Retina (tissue), 1 donor: ENCODE measurements at places on chromosomes 6 and 20.
A peak's percentile ranks its signal among the peaks of the same experiment; 100 is the strongest.

GRCh38 chr6:82779041-82779440 lies 286.6 kb downstream of the UBE3D start:
- peak; percentile 57 for DNase-seq

- no peak for DNase-seq
These were observed 33.8 kb upstream of the LCA5 start for GRCh38 chr6:79571030-79571367.

- DNase-seq = no peak
These were observed 39.4 kb downstream of the HNF4A start for GRCh38 chr20:44394702-44395460.

- no peak for DNase-seq
These were observed 110.3 kb downstream of the CARMIL1 start for GRCh38 chr6:25389471-25389870.

- no peak for DNase-seq
These were observed 21.2 kb upstream of the BHLHE23 start for GRCh38 chr20:63027922-63028389.

DNA sequence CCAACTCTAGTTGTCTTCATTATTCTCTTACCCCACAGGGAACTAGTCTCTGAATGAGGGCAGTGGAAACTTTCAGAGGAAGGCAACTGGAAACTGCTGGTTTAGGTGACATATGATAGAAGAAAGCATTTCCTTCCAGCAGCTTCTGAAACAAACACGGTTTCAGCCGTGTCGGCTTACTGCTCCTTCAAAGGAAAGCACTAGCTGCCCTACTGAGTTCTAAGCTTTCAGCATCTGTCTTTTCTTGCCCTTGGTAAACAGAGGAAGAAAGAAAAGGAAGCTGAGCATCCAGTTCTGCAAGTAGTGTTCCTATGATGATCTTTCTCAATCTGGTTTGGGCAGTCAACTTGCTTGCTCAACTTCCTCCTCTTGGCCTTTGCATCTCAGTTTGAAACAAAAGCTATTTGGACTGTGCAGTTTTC lies 117.5 kb upstream of the CEP85L start:
- no peak for DNase-seq

- no peak for DNase-seq
These were observed 930.8 kb downstream of the TFAP2A start for GRCh38 chr6:9484091-9484490.

DNA sequence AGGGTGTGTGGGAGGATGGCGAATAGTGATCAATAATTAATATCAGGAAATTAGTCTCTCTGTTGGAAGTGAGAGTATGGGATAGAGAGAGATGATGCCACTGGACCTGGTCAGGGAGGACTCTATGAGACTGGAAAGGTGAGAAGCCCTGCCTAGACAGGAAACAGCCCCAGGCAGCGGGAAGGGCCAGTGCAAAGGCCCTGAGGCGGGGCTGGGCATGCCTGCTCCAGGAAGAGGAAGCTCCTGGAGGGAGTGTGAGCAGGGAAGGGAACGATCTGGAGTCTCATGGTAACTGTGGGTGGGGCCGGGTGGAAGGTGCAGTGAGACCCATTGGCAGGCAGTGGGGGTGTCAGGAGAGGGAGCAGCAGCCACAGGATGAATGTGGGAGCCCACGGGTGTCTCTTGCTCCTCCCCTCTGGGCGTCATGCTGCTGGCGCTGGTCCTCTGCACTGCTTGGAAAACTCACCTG lies 1.8 kb upstream of the CST3 start:
- DNase-seq = no peak

GRCh38 chr6:63561288-63561687 lies 11.0 kb upstream of the LOC128125822 start:
- DNase-seq = no peak

DNA sequence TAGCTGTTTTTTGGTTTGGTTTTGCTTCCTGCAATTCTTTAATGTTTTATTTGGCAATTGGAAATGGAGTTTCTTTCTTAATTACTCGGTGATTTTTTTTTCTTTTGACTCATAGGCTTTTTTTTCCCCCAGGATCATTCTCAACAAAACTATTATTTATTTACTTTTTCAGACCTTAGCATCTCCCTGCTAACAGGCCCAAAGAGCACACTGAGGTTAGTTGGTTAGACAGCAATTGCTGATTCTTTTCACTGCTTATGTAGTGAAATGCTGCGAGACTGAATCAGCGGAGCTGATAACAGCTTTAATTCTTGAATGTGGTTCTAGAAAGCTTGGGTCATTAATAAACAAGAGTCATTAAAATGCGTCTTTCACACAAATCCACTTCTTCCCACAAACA lies 79.1 kb upstream of the ZFP64 start:
- no peak for DNase-seq

GRCh38 chr6:141103246-141103645 lies 1029.5 kb upstream of the GJE1 start:
- DNase-seq = no peak

GRCh38 chr20:21323640-21324039 lies 20.5 kb downstream of the XRN2 start:
- DNase-seq = no peak

DNA sequence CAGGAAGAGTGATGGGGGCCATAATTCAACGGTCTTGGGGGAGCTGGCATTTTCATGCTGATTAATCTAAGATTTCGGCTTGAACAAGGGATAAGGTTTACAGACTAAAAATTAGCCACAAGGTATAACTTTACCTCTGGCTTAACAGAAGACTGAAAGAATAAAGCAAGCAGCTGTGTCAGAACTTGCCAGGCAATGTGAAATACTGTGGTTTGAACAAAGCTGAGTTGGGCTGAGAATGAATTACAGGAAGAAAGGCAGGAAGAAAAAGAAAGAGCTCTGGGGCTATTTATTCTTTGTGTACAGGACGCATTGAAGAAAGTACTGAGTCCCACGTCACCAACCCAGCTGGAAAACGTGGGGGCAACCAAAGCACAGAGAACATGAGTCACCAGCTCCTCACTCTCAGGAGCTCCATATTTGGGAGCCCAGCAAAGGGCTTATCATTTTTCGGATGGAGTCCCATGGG lies 121.5 kb upstream of the NEDD9 start:
- no peak for DNase-seq

- no peak for DNase-seq
These were observed 14.5 kb downstream of the SS18L1 start for GRCh38 chr20:62158088-62158400.

DNA sequence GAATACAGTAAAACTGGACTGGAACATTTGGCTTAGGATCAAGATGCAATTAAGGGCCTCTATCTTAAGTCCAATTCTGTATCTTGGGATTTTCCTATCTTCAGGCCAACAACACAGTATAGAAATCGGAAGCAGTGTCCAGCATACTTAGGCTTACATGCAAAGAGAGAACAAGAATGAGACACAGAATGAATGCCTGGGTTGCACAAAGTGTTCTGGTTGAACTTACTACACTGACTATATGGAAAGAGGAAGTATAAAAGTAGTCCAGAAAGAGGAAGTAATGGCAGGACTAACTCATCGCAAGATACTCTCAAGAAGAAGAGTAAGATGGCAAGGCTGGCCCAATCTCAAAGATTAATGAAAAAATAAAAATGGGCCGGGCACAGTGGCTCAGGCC lies 87.6 kb downstream of the BTBD9 start:
- no peak for DNase-seq

DNA sequence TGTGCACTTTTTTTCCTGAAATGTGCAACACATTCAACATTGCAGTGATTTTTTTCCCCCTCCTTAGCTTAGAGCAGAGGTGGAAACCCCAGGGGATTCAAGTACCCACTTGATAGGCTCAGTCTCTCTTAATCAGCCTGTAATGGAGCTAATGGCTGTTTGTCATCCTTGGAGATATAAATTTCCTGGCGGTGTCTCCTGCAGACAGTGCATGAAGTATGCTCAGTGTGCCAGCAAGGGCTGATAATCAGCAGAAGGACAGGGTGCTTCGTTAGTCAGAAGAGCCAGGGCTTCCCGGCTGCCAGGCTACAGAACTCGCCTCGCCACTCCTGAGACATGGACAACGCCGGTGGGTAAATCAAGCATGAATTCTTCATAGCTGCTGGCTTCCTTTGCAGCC lies 69.8 kb upstream of the PHACTR2 start:
- peak; percentile 72 for DNase-seq

- no peak for DNase-seq
These were observed 479 bp downstream of the SLC39A7 start for GRCh38 chr6:33201147-33201545.

DNA sequence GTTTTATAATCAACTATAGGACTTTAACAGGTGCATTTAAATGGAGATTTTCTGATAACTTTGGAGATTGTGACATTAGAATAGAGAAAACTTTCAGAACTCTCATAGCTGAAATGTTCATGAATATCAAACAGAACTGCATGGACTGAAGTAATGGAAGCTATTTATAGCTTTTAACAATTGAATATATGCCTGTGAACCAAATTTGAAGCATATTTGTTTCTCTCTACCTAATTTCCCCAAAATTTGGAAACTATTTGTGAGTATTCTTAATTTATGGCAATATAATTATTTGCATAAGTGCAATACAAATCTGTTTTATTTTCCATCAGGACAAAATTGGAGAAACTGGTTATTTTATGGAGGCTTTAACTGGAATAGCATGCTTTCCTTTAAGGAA lies 96.6 kb downstream of the PLG start:
- DNase-seq = no peak

GRCh38 chr6:4814212-4814611 lies 38.0 kb downstream of the CDYL start:
- no peak for DNase-seq

- DNase-seq = no peak
These were observed 230.7 kb upstream of the MARCKS start for GRCh38 chr6:113626475-113626874.

GRCh38 chr6:52745764-52746201 lies 17.5 kb downstream of the GSTA2 start:
- no peak for DNase-seq

DNA sequence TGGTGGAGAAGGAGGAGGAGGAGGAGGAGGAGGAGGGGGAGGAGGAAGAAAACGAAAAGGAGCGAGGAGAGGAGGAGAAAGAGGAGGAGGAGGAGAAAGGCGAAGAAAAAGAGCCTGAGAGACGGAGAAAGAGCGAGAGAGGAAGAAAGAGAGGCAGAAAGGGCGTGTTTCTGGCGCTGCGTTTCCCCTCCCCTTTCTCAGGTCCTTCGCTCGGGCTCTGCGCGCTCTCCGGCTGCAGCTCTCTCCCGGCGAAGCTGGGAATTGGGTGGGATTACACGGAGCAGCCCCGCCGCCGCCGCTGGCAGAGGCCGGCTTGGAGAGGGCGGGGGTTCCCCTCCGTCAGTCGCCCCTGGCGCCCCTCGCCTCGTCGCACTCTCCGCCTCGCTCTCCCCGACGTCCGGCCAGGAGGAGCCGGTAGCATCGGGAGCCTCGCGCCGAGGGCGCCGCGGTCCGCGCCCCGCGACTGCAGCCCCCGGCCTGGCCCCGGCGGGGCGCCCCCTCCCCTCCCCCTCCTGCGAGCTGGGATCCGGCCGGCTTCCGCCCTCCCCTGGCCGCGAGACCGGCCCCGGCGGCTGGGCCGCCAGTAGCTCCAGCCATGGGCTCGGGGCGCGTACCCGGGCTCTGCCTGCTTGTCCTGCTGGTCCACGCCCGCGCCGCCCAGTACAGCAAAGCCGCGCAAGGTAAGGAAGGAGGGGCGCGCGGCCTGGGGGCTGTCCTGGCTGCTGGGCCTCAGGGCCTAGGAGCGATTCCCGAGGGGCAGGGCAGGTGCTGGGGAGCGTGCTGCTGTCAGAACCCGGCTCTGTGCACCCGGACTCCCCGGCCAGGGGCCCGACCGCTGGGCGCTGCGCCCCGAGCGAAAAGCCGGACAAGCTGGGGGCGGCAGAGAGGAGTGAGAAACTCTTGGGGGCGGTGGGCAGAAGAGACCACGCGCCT lies at the start of gene SCUBE3:
TSS of gene SCUBE3 (plus strand) at position 133 of the 933 bp plus-strand sequence. CDS start at position 596, 463 bp downstream.
- peak; percentile 90 for DNase-seq

GRCh38 chr20:9889270-9889981 lies 50.5 kb upstream of the PAK5 start:
- DNase-seq = no peak

GRCh38 chr20:36275011-36275410 lies 31.1 kb upstream of the DLGAP4 start:
- DNase-seq = no peak

GRCh38 chr6:105014448-105014847 lies 57.5 kb downstream of the LIN28B start:
- no peak for DNase-seq

GRCh38 chr6:1346101-1346500 lies 34.2 kb downstream of the FOXQ1 start:
- DNase-seq = no peak

DNA sequence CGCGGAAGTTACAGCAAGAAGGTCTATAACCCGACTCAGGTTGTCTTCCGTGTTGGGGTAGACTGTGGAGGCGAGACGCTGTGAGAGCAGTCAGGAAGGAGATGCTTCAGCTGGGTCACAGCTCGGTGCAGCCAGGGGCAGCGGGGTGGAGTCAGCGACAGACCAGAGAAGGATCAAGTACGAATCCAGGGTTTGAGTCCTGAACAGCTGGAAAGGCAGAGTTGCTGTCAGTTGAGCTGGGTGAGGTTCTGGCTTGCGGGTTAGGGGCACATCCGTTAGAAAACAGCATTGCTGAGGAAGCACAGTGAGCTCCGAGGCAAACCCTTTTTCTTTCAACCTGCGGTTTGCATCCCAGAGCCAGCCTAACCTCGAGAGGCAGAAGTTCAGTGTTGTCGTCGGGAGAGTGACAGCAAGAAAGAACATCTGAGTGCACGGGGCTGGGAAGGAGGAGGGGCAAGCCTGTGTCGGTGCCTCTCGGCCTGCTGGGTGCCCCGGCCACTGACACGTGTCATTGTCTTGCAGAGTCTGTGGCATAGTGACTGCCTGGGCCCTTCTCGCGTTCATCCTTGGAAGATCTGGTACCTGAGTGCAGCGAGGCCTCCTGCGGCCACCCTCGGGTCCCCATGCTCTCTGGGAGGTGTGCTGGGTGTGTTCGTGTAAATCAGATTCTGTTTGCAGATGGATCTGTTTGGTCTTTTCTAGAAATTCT lies 20.0 kb downstream of the PNLDC1 start:
- peak; percentile 39 for DNase-seq

DNA sequence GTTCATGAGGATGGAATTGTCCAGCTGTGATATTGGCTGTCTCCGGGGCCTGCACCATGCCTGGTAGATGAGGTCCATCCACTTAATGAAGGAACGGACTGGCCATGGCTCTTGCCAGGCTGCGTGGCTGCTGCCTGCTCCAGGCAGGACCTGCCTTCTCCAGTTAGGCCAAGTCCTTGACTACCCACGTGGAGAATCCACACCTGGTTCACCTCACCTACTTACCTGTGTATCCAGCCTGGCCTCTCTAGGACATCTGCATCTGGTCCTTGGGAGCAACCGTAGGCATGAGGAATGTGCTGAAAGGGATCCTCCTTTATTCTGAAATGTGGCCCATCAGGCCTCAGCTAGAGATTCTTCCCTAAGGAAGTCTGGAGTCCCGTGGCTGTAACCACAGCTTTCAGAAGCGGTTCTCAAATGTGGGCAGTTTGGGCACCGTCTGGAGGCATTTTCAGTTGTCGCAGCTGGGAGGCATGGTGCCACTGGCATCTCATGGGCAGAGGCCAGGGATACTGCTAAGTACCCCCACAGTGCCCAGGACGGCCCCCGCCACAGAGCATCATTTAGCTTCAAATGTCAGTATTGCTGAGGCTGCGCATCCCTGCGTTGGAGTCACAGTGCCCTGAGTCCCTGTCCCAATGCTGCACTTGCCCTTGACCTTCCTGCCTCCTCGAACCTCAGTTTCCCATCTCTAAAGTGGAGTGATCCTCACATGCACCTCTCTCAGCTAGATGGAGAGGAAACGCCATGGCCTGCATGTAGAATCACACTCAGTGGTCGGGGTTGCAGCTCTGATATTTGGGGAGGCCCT lies 67.5 kb downstream of the PHACTR3 start:
- no peak for DNase-seq

- DNase-seq = peak; percentile 68
These were observed 70.6 kb upstream of the SOX4 start for GRCh38 chr6:21522797-21523456.
